T-helper 2 cell treated with Interferon-gamma antibody and Interleukin-4, amounts not matched to agents 100 ng/mL and 5 ng/mL, for 36 hours (primary cell): ENCODE measurements at places on chromosomes 2 and 18. TPM values are rescaled to one million over a fixed set of nuclear protein-coding genes. Genes with fewer than 3 reads are reported as not detected.

The EVA1A gene
- not detected in 2 replicates for total RNA-seq

The TFCP2L1 gene
- total RNA-seq, result 0.02 TPM in 2 replicates

The HOXD12 gene
- not detected in 2 replicates for total RNA-seq

The ALLC gene
- total RNA-seq, result not detected in 2 replicates

The CFAP210 gene
- total RNA-seq, result not detected in 2 replicates

The NOL4 gene
- total RNA-seq, result not detected in 2 replicates

The PROM2 gene
- total RNA-seq, result 0.34 and 0.48 TPM in 2 replicates

The RFX8 gene
- total RNA-seq, result 4.4 and 6.6 TPM in 2 replicates

The CDH20 gene
- not detected in 2 replicates for total RNA-seq

The CCDC150 gene
- total RNA-seq, result 9.0 and 9.6 TPM in 2 replicates

The GAREM1 gene
- not detected in 2 replicates for total RNA-seq

The IL36A gene
- total RNA-seq, result 0.25 TPM in 1 of 2 replicates, not detected in the other

The SP110 gene
- 129 and 131 TPM in 2 replicates for total RNA-seq
